Activated T-cell treated with anti-CD3 and anti-CD28 coated beads, Interleukin-2, amount 50 U/mL, for 1 hour (primary cell): ENCODE measurements at places on chromosomes 4 and X.

DNA sequence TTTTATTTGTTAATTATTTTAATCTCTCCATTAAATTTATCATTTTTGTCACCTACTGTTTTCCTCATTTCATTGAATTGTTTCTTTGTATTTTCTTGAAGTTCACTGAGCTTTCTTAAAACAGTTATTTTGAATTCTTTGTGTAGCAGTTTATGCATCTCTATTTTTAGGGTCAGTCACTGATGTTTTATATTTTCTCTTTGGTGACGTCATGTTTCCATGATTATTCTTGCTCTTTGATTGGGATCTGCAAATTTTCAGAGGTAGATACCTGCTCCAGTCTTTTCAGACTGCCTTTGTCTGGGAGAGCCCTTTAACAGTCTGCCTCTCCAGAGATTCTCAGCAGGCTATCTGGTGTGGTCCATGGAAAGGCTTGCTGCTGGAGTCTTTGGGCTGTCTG, 25.6 kb upstream of the TRPC5 start:
- no peak for DNase-seq

DNA sequence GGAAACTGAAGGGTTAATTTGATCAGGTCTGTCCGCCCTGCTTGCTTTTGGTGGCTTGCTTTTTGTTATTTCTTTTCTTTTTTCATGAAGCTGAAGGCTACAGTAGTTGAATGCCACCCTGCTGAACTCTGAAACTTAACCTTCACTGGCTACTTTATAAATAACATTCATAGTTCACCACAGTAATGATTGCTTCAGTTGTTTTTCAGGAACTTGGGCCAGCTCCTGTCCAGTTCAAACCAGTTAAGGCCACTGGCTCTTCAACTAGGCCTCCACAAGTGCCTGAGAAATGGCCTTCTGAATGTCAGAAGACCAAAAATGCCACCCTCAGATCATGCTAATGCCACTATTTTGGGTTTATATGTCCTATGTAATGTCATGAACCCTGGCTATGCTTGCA, 7.7 kb upstream of the ASB9 start:
- DNase-seq: no peak

- DNase-seq: no peak
These were observed 6.0 kb downstream of the PDLIM5 start for GRCh38 chr4:94457692-94458106.

DNA sequence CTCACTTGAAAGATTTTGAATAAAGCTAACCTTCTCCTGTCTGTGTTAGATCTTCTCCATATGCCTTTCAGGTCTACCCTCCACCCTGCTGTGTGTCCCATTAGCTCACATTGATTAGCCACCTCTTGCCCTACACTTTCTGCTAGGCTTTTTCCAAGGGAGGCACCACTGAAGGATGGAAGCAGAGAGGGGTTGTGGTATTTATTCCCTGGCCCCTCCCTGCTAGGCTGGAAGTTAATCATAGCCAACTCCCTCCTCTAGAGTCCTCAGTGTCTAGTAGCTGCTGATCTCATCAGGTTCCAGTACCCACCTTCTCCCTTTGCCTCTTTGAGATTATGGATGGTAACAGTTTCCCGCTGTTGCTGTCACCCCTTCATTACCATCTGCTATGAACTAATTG, 8.9 kb upstream of the SMIM43 start:
- no peak for DNase-seq

GRCh38 chr4:39526765-39527295, 409 bp downstream of the UGDH start:
- no peak for DNase-seq

- no peak for DNase-seq
These were observed 202.6 kb downstream of the TMA16 start for GRCh38 chr4:163697121-163697520.

DNA sequence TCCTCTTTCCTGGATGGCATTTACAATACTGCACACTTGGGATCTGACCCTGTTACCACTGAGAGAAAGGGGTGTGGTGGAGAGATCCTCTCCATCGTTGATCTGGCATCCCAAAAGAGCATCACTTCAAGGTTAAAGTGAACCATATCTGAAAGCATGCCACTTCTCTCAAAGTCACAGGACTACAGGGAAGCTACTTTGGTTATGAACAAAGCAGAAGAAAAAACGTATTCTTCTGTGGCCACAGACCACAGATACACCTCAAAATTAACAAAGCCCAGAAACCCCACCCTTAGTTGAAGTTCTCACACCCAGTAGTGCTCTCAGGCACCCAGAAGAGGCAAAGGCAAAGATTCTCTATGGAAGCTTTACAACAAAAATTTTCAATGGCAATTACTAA, 108.3 kb downstream of the JADE1 start:
- DNase-seq: no peak

DNA sequence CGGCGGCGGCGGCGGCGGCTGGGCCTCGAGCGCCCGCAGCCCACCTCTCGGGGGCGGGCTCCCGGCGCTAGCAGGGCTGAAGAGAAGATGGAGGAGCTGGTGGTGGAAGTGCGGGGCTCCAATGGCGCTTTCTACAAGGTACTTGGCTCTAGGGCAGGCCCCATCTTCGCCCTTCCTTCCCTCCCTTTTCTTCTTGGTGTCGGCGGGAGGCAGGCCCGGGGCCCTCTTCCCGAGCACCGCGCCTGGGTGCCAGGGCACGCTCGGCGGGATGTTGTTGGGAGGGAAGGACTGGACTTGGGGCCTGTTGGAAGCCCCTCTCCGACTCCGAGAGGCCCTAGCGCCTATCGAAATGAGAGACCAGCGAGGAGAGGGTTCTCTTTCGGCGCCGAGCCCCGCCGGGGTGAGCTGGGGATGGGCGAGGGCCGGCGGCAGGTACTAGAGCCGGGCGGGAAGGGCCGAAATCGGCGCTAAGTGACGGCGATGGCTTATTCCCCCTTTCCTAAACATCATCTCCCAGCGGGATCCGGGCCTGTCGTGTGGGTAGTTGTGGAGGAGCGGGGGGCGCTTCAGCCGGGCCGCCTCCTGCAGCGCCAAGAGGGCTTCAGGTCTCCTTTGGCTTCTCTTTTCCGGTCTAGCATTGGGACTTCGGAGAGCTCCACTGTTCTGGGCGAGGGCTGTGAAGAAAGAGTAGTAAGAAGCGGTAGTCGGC, 528 bp downstream of the FMR1 start:
- peak; percentile 58 for DNase-seq

DNA sequence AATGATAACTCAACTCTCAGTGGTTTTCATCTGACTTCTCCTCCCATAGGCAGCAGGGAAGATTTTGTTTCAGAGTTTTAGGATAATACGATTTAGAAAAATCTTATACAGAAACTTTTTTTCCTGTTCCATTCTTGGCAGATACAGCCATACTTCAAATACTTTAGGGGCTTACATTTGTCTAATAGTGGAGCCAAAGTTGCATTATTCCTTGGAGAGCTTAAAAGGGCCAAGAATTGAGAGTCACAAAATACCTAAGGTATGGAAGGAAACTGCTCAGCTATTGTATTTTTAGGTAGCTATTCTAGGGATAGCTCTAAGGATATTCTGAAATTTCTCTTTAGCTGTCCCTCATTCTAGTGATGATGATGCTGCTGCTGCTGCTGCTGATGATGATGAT, 132.9 kb upstream of the PTCHD1 start:
- DNase-seq: no peak

DNA sequence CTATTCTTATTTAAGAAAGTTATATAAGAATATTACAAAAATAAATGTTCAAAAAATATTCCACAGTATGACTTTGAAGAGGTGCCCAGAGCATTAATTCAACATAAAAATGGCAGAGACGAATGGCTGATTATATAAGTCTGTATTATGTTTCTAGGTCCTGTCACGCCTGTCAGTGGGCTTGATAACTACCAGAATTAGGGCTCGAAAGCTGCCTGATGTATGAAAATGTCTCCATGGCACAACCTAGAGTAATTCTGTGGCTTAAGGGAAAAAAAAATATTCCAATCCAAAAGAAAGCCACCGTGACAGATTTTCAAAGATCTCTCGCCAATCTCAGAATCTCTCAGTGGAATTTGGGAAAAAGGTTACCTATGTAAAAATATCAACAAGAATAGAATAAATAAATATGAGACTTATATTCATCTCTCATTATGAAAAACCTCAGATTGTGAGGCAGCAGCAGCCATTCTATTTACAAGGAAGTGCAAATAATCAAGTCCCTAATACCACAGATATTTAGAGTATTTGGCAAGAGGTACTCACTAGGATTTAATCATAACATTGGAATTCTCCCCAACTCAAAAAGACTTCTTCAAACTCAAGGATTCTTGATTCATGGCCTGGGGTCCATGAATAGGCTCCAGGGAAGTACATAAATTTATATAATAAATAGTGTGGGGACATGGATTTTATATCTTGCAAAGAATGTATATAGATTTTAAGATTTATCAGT, 489.1 kb upstream of the INTU start:
- no peak for DNase-seq

DNA sequence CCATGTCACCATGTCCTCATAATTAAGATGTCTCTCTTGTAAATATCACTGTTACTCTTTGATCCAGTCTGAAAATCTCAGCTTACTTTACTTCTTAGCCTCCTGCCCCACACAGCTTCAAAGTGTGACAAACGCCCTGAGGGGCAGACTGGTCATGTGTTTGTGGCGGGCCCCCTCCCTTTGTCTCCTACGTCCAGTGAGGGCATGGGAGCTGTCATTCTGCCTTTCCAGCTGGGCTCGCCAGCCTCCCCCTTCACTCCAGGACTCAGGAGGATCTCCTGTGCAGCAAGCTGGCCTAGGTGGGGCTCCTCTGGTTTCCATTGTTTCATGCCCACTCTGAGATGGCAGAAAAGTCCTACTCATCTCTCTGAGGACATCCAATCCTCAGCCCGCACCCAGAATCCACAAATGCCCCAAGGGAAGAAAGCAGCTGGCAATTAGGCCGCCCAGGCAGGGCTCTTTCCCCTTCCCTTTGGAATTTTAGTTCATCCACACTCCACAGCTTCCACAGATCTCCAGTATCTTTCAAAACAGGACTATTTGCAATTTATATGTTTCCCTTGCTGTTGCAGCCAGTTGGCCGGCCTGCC, 86.4 kb upstream of the C4orf50 start:
- no peak for DNase-seq

GRCh38 chr4:135838889-135839288, 1637.3 kb upstream of the PABPC4L start:
- no peak for DNase-seq

- DNase-seq: no peak
These were observed 665 bp downstream of the TIGD2 start for GRCh38 chr4:89111833-89112563.

- DNase-seq: no peak
These were observed 82.4 kb downstream of the ATP10D start for GRCh38 chr4:47567511-47567910.

DNA sequence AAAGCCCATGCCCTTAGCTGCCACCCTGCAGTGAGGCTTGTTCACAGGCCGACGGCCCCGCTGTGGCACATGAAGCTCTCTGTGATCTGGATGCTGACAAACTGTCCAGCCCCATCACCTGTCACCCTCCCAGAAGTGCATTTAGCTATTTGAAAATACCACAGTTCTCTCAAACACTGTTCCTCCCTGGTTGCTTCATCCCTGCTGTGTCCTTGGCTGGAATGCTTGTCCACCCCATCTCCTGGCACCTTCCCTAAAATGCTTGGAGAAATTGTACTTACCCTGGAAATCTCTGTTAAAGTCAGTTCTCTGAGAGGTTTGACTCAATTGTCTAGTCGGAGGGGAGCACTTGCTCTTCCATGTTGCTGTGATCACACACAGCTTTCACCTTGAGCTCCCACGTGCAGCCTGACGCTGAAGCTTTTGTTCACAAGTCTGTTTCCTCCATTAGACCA, 10.1 kb downstream of the SYNPO2 start:
- no peak for DNase-seq

GRCh38 chrX:86914569-86914968, 603.0 kb upstream of the KLHL4 start:
- DNase-seq: no peak

- no peak for DNase-seq
These were observed 58.2 kb downstream of the DCLK2 start for GRCh38 chr4:150136481-150136880.

DNA sequence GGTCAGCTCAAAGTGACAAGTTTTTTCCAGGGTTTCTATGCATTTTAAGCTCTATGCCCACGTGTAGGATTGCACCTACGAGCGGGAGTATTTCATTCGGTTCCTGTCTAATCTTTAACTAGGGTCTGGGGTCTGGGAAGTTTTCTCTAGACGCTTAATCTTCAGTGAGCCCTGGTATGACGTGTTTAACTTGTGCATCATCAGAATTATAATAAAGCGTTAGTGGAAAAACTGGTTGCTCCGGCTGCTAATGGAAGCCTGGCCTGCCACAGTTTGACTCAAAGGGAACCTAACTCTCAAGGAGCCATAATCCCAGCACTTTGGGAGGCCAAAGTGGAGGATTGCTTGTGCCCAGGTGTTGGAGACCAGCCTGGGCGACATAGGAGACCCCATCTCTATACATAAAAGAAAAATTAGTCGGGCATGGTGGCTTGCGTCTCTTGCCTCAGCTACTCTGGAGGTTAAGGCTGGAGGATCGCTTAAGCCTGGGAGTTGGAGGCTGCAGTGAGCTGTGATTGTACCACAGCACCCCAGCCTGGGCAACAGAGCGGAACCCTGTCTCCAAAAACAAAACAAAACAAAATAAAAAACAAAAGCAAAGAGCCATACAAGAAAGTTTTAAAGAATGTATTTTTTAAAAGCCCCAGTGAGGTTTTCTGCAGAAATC, 30.2 kb downstream of the ARSD start:
- no peak for DNase-seq

- DNase-seq: no peak
These were observed 19.7 kb downstream of the FNIP2 start for GRCh38 chr4:158788516-158788915.

GRCh38 chr4:142741995-142742394, 104.1 kb downstream of the INPP4B start:
- no peak for DNase-seq

DNA sequence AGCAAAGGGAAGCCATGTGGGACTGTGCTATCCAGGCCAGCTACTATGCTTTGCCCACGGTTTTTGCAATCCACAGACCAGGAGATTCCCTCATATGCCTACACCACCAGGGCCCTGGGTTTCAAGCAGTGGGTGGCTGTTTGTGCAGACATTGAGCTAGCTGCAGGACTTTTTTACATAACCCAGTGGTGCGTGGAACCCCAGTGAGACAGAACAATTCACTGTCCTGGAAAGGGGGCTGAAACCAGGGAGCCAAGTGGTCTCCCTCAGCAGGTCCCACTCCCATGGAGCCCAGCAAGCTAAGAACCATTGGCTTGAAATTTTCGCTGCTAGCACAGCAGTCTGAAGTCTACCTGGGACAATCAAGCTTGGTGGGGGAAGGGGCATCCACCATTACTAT, 959.9 kb downstream of the FSTL5 start:
- DNase-seq: no peak

DNA sequence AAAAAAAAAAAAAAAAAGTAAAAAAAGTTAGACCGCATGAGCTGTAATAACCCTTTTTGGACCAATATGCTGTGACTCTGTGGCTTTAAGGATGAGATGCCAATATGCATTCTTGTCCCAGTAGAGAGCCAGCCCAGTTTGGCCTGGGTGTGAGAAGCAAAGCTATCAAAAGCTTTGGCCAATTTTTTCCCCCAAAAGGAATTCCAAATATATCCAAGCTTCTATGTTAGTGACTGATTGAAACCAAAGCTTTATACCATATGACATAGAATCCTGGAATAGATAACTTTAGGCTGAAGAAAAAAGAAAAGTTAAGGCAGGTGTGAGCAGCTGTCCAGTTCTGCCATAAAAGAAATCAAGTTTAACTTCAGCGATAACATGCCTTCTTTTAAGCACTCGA, 30.5 kb upstream of the RBPJ start:
- no peak for DNase-seq
